RPMI7951 (cell line): ENCODE measurements at places on chromosomes 7 and 10. TPM values are rescaled to one million over a fixed set of nuclear protein-coding genes. Genes with fewer than 3 reads are reported as not detected.

Gene GJC3
- 0.12 TPM in 1 of 2 replicates, not detected in the other for total RNA-seq

Gene HK1
- 68.6 and 72.7 TPM in 2 replicates for total RNA-seq

Gene TACC2
- 7.3 and 11.1 TPM in 2 replicates for total RNA-seq

GRCh38 chr10:30762620-30763019 lies 133.1 kb upstream of the LYZL2 start:
- DNase-seq, result no peak

GRCh38 chr10:113385021-113385999 lies 167.5 kb upstream of the HABP2 start:
- peak; percentile 74 for DNase-seq

DNA sequence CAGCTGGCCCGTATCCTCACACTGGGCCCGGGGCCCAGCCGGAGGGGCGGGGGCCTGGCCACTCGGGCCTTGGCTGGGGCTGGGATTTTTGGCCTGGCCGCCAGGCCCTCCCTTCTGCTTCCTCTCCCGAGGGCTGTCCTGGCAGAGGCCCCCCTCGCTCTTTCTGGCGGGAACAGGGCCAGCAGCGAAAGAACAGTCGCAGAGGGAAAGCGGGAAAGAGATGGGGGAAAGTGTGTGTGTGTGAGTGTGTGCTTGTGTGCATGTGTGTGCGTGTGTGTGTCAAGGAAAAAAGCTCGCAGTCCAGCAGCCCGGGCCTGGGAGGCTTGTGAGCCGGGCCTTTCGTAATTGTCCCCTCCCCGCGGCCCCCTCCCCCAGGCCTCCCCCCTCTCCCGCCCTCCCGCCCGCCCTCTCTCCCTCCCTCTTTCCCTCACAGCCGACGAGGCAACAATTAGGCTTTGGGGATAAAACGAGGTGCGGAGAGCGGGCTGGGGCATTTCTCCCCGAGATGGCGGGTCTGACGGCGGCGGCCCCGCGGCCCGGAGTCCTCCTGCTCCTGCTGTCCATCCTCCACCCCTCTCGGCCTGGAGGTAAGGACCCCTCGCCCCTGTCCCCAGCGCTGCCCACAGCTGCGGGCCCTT lies at the start of gene ELN:
Gene ELN, plus strand, starts transcription at position 491 of the 638 bp plus-strand sequence. Its CDS starts 15 bp downstream, at position 506.
- DNase-seq, result no peak

- no peak for DNase-seq
Measured at GRCh38 chr7:137844677-137845425, 1.9 kb downstream of the DGKI start.

DNA sequence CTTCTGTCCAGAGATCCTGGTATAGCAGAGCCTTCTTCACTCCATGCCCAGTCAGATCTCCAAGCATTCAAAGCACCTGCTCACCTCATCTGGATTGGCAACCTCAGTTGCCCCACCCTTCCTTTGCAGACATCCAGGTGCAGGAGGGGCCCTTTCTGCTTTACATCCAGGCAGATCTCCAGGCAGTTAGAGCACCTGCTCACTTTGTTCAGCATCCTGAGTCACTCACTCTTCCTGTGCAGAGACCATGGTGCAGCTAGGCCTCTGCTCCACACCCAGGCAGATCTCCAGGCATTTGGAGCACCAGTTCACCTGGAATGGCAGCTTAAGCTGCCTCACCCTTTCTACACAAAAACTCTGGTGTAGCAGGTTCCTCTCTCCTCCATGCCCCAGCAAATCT lies 153.1 kb downstream of the CDK14 start:
- DNase-seq, result no peak

GRCh38 chr7:83394776-83395175 lies 232.1 kb upstream of the PCLO start:
- no peak for DNase-seq
